ENCODE measurements at places on chromosomes 11 and 22. TPM values are rescaled to one million over a fixed set of nuclear protein-coding genes. Genes with fewer than 3 reads are reported as not detected.

Gene TEX12
- polyA plus RNA-seq, result not detected

Gene SNX32
- polyA plus RNA-seq, result 0.11 TPM

Gene MRGPRX4
- polyA plus RNA-seq, result not detected

Gene SCGB1A1
- not detected for polyA plus RNA-seq

Gene FAM181B
- 0.08 TPM for polyA plus RNA-seq

Gene PNPLA3
- 3.4 TPM for polyA plus RNA-seq

- no peak for DNase-seq
These were observed 19.5 kb downstream of the SLC5A12 start for GRCh38 chr11:26702406-26702805.

Gene SYNGR1
- polyA plus RNA-seq, result 5.4 TPM

- DNase-seq, result no peak
These were observed 37.0 kb upstream of the MUC5AC start for GRCh38 chr11:1120532-1121330.

DNA sequence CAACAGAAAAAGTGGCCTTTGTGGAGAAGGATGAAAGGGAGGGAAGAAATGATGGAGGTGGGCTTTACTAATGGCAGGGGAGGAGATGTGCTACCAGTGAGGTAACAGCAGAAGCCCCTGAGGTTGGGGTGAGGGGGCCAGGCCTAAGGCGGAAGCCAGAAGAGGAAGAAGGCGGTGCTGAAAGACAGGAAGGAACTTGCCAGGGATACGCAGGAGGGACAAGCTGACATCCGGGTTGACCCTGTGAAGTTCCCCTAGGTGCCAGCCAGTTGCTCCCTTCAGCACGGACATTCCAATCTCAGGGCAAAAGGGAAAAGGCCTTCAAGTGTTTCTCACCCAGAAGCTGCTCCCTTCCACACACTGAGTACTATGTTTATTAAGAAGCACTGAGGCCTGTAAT, 2.3 kb upstream of the TIRAP start:
- no peak for DNase-seq

GRCh38 chr11:33635161-33635560, 65.5 kb downstream of the C11orf91 start:
- no peak for DNase-seq

DNA sequence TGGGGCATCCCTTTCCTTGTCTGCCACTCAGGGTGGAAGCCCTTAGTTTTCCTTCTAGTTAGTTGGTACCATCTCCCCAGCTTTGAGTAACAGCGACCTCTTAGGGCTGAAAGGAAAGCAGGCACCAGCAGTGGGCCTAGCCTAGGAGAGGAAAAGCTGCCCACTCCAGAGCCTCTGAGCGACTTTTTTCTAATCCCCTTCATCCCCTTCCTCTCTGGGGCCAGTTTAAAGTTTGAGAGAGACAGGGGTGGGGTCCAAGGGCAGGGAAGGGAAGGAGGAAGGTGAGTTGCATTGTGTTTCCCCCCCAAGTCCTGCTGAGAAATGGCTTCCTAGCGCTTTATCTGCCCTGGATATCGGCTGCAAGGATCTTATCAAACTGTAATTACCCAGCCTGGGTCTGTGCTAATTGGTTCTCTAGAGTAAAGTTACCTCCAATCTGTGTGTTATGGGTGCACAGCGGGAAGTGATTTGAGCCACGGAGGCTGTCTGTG, 573.9 kb upstream of the CADM1 start:
- no peak for DNase-seq

- no peak for DNase-seq
These were observed 7.0 kb downstream of the CHST1 start for GRCh38 chr11:45658292-45658991.

Gene BTBD18
- not detected for polyA plus RNA-seq

DNA sequence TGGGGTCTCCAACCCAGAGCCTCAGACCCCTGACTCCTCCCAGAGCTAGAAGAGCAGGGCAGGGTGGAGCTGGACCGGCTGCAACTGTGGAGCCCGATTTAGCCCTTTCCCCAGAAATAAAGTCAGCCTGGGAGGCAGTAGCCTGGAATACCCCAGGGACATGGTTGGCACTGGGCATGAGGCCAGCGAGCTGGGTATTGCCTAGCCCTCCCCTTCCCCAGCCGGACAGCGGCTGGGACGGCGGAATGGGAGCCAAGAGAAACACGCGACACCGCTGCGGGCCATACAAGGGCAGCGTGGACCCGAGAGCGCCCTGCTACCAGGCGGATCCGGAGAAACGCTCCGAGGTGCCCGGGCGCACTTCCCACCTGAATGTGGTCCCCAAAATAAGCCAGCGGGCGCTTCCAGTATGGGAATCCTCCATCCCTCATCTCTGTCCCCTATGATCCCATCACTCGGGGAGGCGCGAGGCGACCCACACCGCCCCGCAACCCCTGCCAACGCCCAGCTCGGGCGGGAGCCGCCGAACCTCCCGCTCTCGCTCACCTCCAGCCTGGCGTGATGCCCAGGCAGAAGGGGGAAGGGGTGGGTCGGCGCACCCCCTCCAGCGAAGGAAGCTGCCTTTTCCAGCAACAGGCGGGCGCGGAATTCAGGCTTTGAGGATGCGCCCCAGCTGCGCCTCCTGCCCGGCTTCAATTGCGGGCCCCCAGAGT, 758 bp downstream of the MCAM start:
- no peak for DNase-seq

GRCh38 chr11:11045156-11045930, 187.5 kb upstream of the ZBED5 start:
- DNase-seq, result no peak

DNA sequence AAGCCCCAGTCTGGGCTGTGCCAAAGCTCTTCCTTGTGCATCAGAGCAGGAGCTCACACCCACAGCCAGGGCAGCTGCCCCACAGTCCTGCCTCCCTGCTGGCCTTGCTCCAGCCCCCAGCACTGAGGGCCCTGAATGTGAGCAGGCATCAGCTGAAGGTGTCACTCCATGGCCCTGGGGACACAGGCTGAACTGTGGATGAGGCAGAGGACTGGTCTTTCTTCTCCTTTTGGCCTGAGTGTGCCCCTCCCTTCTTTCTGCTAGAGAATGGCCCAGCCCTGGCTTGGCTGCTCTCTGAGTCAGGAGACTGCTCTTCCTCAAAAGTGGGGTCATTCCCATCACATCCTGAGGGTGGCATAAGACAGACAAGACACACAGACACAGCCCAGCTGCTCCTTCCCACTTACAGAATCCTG, 16.2 kb downstream of the OTOG start:
- peak; percentile 10 for DNase-seq

Gene OR51D1
- polyA plus RNA-seq, result not detected

DNA sequence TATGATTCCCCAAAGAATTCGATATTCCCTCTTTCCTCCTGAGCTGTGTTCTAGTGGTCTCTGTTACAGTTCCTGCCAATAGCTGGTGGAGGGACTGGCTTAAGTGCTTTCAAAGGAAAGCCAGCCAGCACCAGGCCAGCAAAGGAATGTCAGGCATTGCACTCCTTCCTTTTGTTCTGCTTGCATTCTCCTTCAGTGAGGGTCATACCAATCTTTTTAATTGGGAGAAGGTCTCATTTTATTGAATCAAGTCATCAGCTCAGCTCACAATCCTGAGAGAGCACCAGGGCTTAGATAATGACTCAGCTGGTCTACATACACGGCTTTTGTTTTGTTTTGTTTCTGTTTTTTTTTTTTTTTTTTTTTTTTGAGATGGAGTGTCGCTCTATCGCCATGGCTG, 222.9 kb downstream of the NAV2 start:
- peak; percentile 50 for DNase-seq

Gene MPEG1
- not detected for polyA plus RNA-seq

DNA sequence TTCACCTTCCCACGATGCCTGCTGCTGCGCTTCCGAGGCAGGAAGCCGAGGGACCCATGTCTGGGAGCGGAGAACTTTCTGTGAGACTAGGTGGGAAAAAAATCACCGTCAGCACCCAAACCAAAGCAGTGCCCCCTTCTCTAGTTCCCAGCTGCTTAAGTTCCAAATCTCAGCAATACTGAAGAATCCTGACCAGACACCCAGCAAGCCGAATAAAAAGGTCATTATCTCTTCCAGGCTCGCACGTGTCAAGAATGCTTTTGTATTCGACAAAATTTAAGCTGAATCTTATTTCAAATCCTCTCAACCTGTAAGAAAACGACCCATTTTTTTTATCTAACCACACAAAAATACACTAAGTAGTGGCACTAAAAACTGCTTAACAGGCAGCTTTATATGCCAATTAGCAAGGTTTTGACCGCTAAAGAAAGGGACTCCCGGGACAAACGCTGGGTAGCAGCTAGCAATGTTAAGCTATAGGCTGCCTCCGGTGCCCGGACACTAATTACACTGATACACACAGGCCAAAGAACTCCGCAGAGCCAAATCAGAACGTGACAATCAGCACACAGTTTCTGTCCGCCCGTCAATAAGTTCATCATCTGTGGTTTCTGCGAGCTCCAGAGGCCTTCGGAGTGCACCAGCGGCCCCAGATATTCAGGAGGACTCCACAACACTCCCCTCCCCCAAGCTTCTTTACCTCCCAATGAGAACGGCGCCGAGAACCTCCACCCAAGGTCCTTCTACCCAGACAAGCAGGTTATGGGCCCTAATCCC, 728 bp downstream of the RPL3 start:
- no peak for DNase-seq

- DNase-seq, result no peak
These were observed 102.1 kb downstream of the FCHSD2 start for GRCh38 chr11:73040046-73040445.

- no peak for DNase-seq
These were observed 89.3 kb upstream of the CEP126 start for GRCh38 chr11:101825531-101825930.

GRCh38 chr22:49015459-49015858, 812.2 kb downstream of the BRD1 start:
- no peak for DNase-seq

- no peak for DNase-seq
These were observed 23.3 kb upstream of the GAL start for GRCh38 chr11:68661014-68661413.

Gene TRIM68
- polyA plus RNA-seq, result 4.5 TPM

- no peak for DNase-seq
These were observed 430.9 kb downstream of the BRD1 start for GRCh38 chr22:49396817-49397216.

DNA sequence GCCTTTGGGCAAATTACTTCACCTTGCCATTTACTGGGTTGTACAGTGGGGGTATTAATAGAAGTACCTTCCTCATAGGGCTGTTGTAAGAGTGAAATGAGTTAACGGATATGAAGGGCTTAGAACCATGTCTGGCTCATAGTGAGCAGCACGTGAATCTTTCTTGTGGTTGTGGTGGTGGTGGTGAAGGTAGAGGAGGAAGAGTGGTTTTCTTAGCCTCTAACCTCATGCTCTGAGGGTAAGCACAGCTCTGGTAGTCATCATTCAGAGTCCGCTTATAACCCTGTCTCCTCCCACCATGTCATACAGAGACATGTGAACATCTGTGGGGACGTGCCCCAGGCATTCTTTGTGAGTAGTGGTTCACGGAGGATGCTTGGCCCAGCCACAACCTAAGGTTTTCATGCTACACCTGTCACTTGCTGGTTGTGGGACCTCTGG, 43.6 kb downstream of the TEAD1 start:
- DNase-seq, result peak; percentile 45

DNA sequence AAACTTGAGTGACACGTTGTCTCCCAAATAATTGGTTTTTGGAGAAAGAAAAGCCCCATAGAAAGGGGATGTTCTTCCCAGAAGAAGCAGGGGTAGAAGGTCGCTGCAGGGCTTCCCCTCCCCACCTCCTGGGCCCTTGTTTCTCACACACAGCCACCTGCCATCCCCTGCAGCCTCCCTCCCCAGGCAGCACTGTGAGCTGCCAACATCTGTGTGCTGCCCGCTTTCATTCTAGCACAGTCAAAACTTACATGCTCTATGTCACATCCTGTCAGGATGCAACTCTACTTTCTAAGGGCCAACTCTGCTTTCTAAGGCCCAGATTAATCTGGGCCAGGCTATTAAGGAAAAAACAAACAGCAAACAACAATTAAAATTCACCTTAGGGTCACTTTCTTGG, 309.4 kb upstream of the ZC3H12C start:
- DNase-seq, result no peak

GRCh38 chr11:102012946-102013345, 34.3 kb upstream of the CFAP300 start:
- no peak for DNase-seq

DNA sequence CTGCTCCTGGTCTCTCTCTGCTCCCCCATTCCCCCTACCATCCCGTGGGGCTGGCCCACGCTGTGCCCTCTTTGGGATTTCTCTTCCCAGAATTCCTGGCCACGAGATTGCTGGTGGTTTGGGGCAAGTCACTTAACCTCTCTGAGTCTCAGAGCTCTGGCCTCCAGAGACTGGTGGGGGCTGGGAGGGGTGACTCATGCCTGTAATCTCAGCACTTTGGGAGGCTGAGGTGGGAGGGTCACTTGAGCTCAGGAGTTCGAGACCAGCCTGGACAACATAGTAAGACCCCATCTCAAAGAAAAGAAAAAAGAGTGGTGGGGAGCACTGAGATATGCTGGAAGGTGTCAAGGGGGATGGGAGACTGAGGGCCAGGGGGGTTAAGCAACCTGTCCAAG, 18.3 kb downstream of the OTUB1 start:
- DNase-seq, result no peak

- no peak for DNase-seq
These were observed 255.9 kb downstream of the INSC start for GRCh38 chr11:15370495-15371147.

DNA sequence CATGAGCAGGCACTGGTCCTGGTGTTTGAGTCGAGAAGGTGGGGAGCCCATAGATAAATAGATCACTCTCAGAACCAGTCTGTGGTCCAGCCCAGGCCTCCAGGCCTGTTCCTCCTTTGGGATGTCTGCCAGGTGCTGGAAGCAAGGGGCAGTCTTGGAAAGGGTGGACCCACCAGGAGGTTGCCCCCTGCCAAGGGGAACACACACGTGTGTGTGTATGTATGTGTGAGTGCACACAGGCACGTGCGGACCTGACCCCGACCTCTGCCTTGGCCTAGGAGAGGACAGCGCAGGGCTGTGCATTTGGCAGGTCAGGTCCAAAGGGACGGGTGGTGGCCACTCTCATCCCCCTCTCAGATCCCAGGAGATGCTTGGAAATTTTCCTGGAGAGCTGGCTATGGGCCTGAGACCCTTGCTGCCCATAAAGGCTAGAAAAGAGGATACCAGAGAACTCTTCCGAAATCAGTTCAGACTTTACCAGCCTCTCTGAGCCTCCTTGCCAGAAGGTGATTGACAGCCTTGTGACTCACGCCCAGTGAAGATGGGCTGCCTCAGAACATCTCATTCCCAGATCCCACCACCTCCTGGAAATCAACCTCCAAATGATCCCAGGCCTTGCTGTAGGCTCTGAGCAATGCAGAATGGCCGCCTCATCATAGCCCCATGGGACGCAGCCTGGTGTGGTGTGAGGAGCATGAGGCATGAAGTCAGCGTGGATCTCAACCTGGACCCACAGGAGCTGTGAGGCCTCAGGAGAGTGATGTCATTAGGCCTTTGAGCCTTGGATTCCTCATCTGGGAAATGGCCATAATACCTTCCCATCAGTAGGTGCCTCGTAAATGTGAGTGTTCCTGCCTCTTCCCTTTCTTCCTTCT, 24.0 kb upstream of the CREB3L1 start:
- DNase-seq, result no peak

Gene TBX10
- not detected for polyA plus RNA-seq

Data from foreskin keratinocyte (primary cell).